A549 treated with Hydrocortisone at 1 μM for 4 hours (cell line): ENCODE measurements at places on chromosomes 2 and 18. TPM values are rescaled to one million over a fixed set of nuclear protein-coding genes. Genes with fewer than 3 reads are reported as not detected.

MC5R gene
- total RNA-seq = not detected in 5 replicates

TXNDC2 gene
- 0.07 to 0.14 TPM (median 0.12 TPM) in 5 replicates for total RNA-seq

WDR33 gene
- total RNA-seq = 22.3 to 25.5 TPM (median 24.6 TPM) in 5 replicates

MALL gene
- 136 to 171 TPM (median 143 TPM) in 5 replicates for total RNA-seq

DUSP19 gene
- 0.34 to 1.1 TPM (median 0.73 TPM) in 5 replicates for total RNA-seq

NTSR2 gene
- 0.05 to 0.09 TPM in 2 of 5 replicates, not detected in the others for total RNA-seq

BARD1 gene
- 3.6 to 9.8 TPM (median 5.6 TPM) in 5 replicates for total RNA-seq

FIGN gene
- 1.7 to 2.7 TPM (median 2.0 TPM) in 5 replicates for total RNA-seq

LOXL3 gene
- 0.28 to 0.57 TPM (median 0.40 TPM) in 5 replicates for total RNA-seq

FOXI3 gene
- total RNA-seq = 0.05 to 0.09 TPM (median 0.05 TPM) in 4 of 5 replicates, not detected in the other

MAL gene
- 0.15 to 0.23 TPM (median 0.20 TPM) in 5 replicates for total RNA-seq

ALLC gene
- 0.07 TPM in 1 of 5 replicates, not detected in the others for total RNA-seq

UGT1A7 gene
- 2.9 to 4.8 TPM (median 3.8 TPM) in 5 replicates for total RNA-seq

LYG1 gene
- total RNA-seq = 0.86 to 2.0 TPM (median 1.5 TPM) in 5 replicates

NT5C1B gene
- not detected in 5 replicates for total RNA-seq

SLC11A1 gene
- total RNA-seq = 0.08 to 0.29 TPM (median 0.23 TPM) in 5 replicates

WDFY1 gene
- total RNA-seq = 29.0 to 41.9 TPM (median 35.9 TPM) in 5 replicates

PECR gene
- 13.8 to 17.7 TPM (median 15.6 TPM) in 5 replicates for total RNA-seq

KRTCAP3 gene
- 0.45 to 1.2 TPM (median 0.62 TPM) in 5 replicates for total RNA-seq

TUBA3D gene
- total RNA-seq = 5.1 to 10.0 TPM (median 5.8 TPM) in 5 replicates

SFTPB gene
- 0.06 to 0.31 TPM (median 0.13 TPM) in 5 replicates for total RNA-seq

AGXT gene
- total RNA-seq = not detected in 5 replicates

ITPRIPL1 gene
- total RNA-seq = not detected in 5 replicates

CHRND gene
- not detected in 5 replicates for total RNA-seq

ABHD3 gene
- 18.3 to 21.6 TPM (median 19.1 TPM) in 5 replicates for total RNA-seq

ACMSD gene
- total RNA-seq = not detected in 5 replicates

LYG2 gene
- 0.18 TPM in 1 of 5 replicates, not detected in the others for total RNA-seq

ABCG5 gene
- not detected in 5 replicates for total RNA-seq

FBXO41 gene
- total RNA-seq = 3.9 to 5.5 TPM (median 5.3 TPM) in 5 replicates

REG1A gene
- total RNA-seq = not detected in 5 replicates

PROKR1 gene
- total RNA-seq = not detected in 5 replicates

NAT8 gene
- not detected in 5 replicates for total RNA-seq

AOX1 gene
- total RNA-seq = 4.1 to 8.6 TPM (median 4.8 TPM) in 5 replicates

CNTNAP5 gene
- total RNA-seq = not detected in 5 replicates

CCDC74B gene
- total RNA-seq = 4.2 to 6.9 TPM (median 6.5 TPM) in 5 replicates

BBS5 gene
- total RNA-seq = 4.9 to 5.8 TPM (median 5.4 TPM) in 5 replicates

KLHL30 gene
- total RNA-seq = 0.14 to 0.30 TPM (median 0.25 TPM) in 5 replicates

MOGAT1 gene
- total RNA-seq = not detected in 5 replicates

LRRC30 gene
- not detected in 5 replicates for total RNA-seq

TEKT4 gene
- not detected in 5 replicates for total RNA-seq
